ENCODE measurements at places on chromosomes 16 and 17. TPM values are rescaled to one million over a fixed set of nuclear protein-coding genes. Genes with fewer than 3 reads are reported as not detected.

- peak overlapping the region; percentile 76 for H3K27ac ChIP-seq
- H3K36me3 ChIP-seq: peaks cover 5% of the 10 kb centered on the region
- no peaks in the 10 kb centered on the region for H3K27me3 ChIP-seq
- peak overlapping the region; percentile 84 for H3K4me3 ChIP-seq
Measured at GRCh38 chr16:81313701-81314602, 810 bp upstream of the GAN start.

Gene MARCHF10
- not detected for total RNA-seq

DNA sequence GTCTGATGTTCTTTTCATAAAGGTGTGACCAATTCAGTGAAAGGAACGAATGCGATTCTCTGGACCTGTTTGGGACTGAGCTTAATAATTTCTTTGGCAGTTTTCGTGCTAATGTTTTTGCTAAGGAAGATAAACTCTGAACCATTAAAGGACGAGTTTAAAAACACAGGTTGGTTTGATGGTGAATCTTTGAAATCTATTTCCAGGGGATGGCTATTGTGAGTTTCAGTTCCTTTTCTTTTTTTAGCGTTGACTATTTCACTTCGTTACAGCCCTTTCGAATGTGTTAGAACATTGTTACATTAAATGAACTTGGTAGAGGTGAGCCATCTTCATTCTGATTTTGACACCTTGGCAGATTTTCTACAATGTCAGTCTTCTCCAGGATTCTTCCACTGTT is 1.2 kb downstream of the TNFRSF17 start:
- no peaks in the 10 kb centered on the region for H3K36me3 ChIP-seq
- H3K4me1 ChIP-seq: no peaks in the 10 kb centered on the region
- no peak overlapping the region for H3K27ac ChIP-seq
- no peaks in the 10 kb centered on the region for H3K27me3 ChIP-seq
- H3K4me3 ChIP-seq: no peak overlapping the region
- no peak for DNase-seq

Gene KRT31
- total RNA-seq: not detected

DNA sequence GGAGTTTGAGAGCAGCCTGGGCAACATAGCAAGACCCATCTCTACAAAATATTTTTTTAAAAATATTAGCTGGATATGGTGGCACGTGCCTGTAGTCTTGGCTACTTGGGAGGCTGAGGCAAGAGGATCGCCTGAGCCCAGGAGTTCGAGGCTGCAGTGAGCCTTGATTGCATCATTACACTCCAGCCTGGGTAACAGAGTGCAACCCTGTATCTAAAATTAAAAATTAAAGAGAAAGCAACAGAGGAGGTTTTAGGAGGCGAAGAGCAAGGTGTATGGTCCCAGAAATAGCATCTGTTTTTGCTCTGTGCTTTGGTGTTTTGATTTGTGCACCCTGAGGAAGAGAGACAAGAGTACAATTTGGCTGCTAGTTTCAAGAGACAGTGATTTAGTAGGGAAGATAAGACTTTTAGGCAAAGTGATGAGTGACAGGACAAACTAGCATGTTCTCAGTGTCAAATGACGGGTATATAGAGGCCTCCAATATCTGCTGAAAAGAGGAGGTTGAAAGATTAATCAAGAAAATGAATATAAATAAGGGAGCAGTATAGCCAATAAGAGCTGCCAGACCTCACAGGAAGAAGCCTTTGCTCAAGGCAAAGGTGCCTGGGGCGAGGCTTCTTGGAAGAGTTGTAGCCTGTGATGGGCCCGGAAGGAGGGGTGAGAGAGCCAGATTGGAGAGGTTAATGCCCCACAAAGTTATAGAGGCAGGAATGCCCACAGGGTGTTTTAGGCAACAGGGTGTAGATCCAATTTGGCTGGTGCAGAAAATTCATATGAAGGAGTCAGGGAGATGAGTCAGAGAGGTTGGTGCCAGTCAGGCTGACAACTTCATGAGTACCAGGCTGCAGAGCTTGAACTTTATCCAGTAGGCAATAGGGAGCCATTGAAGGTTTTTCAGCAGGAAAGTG is 11.4 kb downstream of the HLF start:
- no peak overlapping the region for H3K4me3 ChIP-seq
- H3K27ac ChIP-seq: no peak overlapping the region
- peaks cover 8% of the 10 kb centered on the region for H3K27me3 ChIP-seq
- H3K36me3 ChIP-seq: no peaks in the 10 kb centered on the region
- no peak for DNase-seq
- peaks cover 6% of the 10 kb centered on the region for H3K4me1 ChIP-seq

DNA sequence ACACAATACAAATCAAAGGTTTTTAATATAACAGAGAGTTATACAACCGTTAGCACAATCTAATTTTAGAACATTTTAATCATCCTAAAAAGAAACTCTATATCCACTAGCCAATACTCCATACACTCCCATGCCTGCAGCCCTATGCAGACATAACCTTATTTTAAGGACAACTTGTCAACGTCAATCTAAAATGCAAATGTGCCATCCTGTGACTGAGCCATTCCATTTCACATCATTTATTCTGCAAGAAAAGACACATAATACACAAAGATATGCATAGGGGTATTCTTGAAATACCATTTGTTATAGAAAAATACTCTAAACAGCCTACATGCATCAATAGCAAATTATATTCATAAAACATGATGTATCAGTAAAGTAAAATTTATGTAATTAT is 106.7 kb downstream of the CEP112 start:
- DNase-seq: no peak
- H3K27me3 ChIP-seq: no peaks in the 10 kb centered on the region
- H3K4me3 ChIP-seq: no peak overlapping the region
- H3K27ac ChIP-seq: no peak overlapping the region
- H3K4me1 ChIP-seq: no peaks in the 10 kb centered on the region
- H3K36me3 ChIP-seq: peaks cover 2% of the 10 kb centered on the region

GRCh38 chr17:15456496-15456895 is 10.9 kb downstream of the CDRT4 start:
- no peak overlapping the region for H3K4me3 ChIP-seq
- no peak overlapping the region for H3K27ac ChIP-seq
- no peaks in the 10 kb centered on the region for H3K4me1 ChIP-seq
- no peaks in the 10 kb centered on the region for H3K27me3 ChIP-seq
- no peak for DNase-seq
- H3K36me3 ChIP-seq: peaks cover 8% of the 10 kb centered on the region

DNA sequence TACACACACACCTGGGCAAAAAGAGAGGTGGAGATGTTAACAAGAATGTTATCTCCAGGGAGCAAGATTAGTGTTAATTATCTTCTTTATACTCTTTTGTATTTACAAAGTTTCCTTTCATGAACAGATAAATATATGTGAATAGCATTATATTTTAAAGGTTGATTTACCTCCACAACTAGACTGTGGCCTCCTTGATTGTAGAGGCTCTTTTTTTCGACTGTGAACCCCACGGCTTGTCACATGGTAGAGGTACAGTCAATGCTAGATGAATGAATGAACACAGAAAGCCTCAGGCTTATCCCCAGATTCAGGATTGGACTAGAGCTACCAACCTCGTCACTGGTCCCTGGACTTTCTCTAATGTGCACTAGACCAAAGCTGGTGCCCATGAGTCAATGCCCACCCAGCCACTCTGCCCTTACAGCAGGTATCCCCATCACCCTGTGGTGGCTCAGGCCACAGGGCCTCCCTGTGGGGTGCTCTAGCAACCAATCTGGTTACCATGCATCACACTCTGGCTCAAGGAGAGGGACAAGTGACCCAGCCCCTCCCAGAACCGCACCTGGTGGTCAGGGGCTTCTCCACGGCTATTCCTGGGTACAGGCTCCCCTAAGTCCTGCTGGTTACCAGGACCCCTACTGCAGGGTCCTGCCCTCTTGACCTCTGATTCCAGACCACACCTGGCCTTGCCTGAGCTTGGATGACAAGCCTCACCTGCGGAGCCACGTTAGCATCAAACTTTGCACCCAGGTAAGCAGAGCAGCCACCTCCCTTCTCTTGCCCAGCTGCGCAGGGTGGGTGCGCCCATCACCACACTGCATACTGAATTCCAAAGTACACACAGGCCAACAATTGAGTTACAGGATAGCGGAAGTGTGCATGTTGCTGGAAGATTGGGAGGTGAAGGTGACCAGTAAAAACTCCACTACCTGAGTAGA is 101.0 kb downstream of the CDYL2 start:
- H3K4me3 ChIP-seq: no peak overlapping the region
- H3K27ac ChIP-seq: no peak overlapping the region
- no peaks in the 10 kb centered on the region for H3K27me3 ChIP-seq
- DNase-seq: no peak
- H3K36me3 ChIP-seq: peaks cover 14% of the 10 kb centered on the region

GRCh38 chr17:39769974-39770587 is 32.3 kb downstream of the GRB7 start:
- peak; percentile 70 for DNase-seq
- no peaks in the 10 kb centered on the region for H3K27me3 ChIP-seq
- peaks cover 90% of the 10 kb centered on the region for H3K4me1 ChIP-seq
- peak overlapping the region; percentile 9 for H3K4me3 ChIP-seq
- H3K27ac ChIP-seq: peak overlapping the region; percentile 87

DNA sequence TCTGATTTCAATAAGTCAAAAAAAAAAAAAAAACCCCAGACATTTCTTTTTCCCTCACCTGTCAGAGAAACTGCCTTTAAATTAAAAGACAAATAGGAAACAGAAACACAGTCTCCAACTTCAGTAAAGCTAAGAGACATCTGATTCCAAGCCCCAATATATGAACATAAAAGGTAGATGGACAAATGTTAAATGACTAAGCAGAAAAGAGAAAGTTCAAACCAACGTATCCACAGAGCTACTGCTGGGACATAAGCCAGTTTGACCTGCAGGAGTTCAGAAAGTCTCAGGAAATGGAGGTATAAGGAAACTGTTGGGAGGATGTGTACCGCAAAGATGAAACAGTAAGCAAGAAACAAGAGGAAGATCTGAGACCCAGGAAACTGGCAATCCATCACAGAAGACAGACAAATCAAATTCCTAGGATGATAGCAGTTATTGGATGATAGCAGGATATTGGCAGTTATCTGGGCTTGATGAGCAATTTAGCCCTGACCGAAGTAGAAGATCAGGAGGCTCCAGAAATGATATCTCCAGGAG is 135.0 kb downstream of the BRIP1 start:
- no peak for DNase-seq
- no peaks in the 10 kb centered on the region for H3K27me3 ChIP-seq
- peaks cover 6% of the 10 kb centered on the region for H3K4me1 ChIP-seq
- H3K36me3 ChIP-seq: peaks cover 13% of the 10 kb centered on the region
- H3K27ac ChIP-seq: no peak overlapping the region

GRCh38 chr16:54446639-54447038 is 160.1 kb upstream of the IRX3 start:
- no peak overlapping the region for H3K27ac ChIP-seq
- peaks cover 4% of the 10 kb centered on the region for H3K27me3 ChIP-seq
- H3K36me3 ChIP-seq: no peaks in the 10 kb centered on the region
- H3K4me3 ChIP-seq: no peak overlapping the region

Gene OTOP2
- total RNA-seq: not detected

GRCh38 chr17:6233856-6234255 is 163.7 kb downstream of the WSCD1 start:
- no peaks in the 10 kb centered on the region for H3K4me1 ChIP-seq
- peaks cover 6% of the 10 kb centered on the region for H3K27me3 ChIP-seq
- no peaks in the 10 kb centered on the region for H3K36me3 ChIP-seq
- DNase-seq: no peak

GRCh38 chr16:82004601-82005000 is 6.7 kb downstream of the SDR42E1 start:
- no peak for DNase-seq
- no peak overlapping the region for H3K27ac ChIP-seq
- H3K36me3 ChIP-seq: peaks cover 29% of the 10 kb centered on the region
- H3K4me3 ChIP-seq: no peak overlapping the region

DNA sequence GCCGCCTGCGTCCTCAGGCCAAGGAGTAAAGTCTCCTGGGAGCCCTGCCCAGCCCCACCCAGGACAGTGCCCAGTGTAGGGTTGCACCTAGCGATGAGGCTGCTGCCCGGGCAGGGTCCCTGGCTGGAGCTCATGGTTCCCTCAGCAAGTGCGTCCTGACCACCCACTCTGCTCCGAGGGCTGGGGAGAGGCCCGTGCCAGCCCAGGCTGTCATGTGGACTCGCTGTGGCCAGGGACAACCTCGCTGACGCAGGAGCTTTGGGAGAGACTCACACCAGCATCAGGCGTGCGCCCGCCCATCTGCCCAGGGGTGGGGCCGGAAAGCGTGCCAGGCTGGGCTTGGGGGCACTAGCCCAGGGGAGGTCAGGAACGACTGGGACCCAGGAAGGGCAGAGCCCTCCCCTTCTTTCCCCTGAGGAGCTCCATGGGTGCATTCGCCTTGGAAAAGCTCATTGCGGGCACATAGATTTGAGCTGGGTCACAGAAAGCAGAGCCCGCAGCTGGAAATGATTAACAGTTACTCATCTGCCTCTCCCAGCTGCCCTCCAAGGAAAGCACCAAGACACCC is 19.7 kb downstream of the DPEP1 start:
- H3K4me1 ChIP-seq: no peaks in the 10 kb centered on the region
- H3K27me3 ChIP-seq: no peaks in the 10 kb centered on the region
- no peaks in the 10 kb centered on the region for H3K36me3 ChIP-seq
- no peak for DNase-seq

- H3K4me1 ChIP-seq: peaks cover 34% of the 10 kb centered on the region
- H3K4me3 ChIP-seq: peak overlapping the region; percentile 62
Measured at GRCh38 chr17:42531455-42532354, 4.3 kb upstream of the NAGLU start.

GRCh38 chr17:67412032-67412431 is 35.0 kb downstream of the PITPNC1 start:
- H3K4me3 ChIP-seq: no peak overlapping the region
- no peak overlapping the region for H3K27ac ChIP-seq
- H3K36me3 ChIP-seq: peaks cover 9% of the 10 kb centered on the region

GRCh38 chr17:7249214-7249613 is 2.3 kb downstream of the CTDNEP1 start:
- peaks cover 57% of the 10 kb centered on the region for H3K4me1 ChIP-seq
- no peak for DNase-seq
- peak overlapping the region; percentile 91 for H3K4me3 ChIP-seq
- H3K36me3 ChIP-seq: peaks cover 52% of the 10 kb centered on the region

DNA sequence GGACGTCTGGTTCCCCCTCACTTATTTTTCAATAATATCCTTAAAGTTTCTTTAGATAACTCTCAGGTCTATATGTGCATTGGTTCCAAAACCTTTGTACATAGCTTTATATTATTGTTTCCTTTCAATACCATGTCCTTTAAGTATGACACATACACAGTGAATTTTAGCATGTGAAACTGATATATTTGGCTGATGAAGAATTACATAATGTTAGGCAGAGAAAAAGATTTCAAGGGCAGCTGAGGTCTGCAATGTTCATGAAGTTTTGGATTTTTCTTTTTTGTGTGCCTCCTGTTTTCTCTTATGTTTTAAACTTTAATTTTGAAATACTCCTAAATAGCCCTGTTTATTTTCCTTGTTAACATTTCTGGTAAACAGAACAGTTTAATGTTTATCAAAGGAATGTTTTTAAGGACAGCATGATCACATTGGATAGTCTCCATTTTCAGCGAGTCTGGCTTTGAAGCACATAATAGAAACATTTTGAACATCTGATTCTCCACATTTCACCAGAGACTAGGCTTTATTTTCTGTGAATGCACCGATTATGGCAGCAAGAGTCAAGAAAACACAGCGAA is 32.9 kb upstream of the FBXO47 start:
- peaks cover 3% of the 10 kb centered on the region for H3K27me3 ChIP-seq
- no peak for DNase-seq
- H3K4me1 ChIP-seq: peaks cover 18% of the 10 kb centered on the region

- H3K27ac ChIP-seq: no peak overlapping the region
- DNase-seq: no peak
- H3K4me3 ChIP-seq: no peak overlapping the region
- H3K27me3 ChIP-seq: no peaks in the 10 kb centered on the region
- H3K4me1 ChIP-seq: no peaks in the 10 kb centered on the region
- H3K36me3 ChIP-seq: no peaks in the 10 kb centered on the region
Measured at GRCh38 chr17:70184207-70184606, 14.9 kb downstream of the KCNJ2 start.

GRCh38 chr16:72295914-72296313 is 124.0 kb upstream of the PMFBP1 start:
- H3K27ac ChIP-seq: no peak overlapping the region
- no peaks in the 10 kb centered on the region for H3K27me3 ChIP-seq
- no peak for DNase-seq
- H3K36me3 ChIP-seq: no peaks in the 10 kb centered on the region
- no peak overlapping the region for H3K4me3 ChIP-seq
